ENCODE measurements at places on chromosomes 12 and 14. TPM values are rescaled to one million over a fixed set of nuclear protein-coding genes. Genes with fewer than 3 reads are reported as not detected.

Gene RAB15
- 9.8 TPM for total RNA-seq

Gene TEX22
- not detected for total RNA-seq

Gene RHEBL1
- total RNA-seq = 0.35 TPM

Gene TSHR
- not detected for total RNA-seq

Gene CBLN3
- 0.48 TPM for total RNA-seq

Gene NRIP2
- total RNA-seq = 0.59 TPM

Gene PPTC7
- total RNA-seq = 32.1 TPM

Gene GPR68
- 0.55 TPM for total RNA-seq

Gene TBX3
- 6.1 TPM for total RNA-seq

Gene TAS2R9
- not detected for total RNA-seq

Gene DCN
- total RNA-seq = 994 TPM

Gene B4GALNT3
- 19.3 TPM for total RNA-seq

Gene ENDOU
- total RNA-seq = 2.1 TPM

Gene ART4
- total RNA-seq = 25.9 TPM

Gene TMEM132D
- not detected for total RNA-seq

Measured in right atrium auricular region (tissue), 2 donors.